ENCODE measurements at places on chromosomes 5 and 9.

GRCh38 chr5:15117688-15118087 is 246.1 kb upstream of the ANKH start:
- DNase-seq = no peak

DNA sequence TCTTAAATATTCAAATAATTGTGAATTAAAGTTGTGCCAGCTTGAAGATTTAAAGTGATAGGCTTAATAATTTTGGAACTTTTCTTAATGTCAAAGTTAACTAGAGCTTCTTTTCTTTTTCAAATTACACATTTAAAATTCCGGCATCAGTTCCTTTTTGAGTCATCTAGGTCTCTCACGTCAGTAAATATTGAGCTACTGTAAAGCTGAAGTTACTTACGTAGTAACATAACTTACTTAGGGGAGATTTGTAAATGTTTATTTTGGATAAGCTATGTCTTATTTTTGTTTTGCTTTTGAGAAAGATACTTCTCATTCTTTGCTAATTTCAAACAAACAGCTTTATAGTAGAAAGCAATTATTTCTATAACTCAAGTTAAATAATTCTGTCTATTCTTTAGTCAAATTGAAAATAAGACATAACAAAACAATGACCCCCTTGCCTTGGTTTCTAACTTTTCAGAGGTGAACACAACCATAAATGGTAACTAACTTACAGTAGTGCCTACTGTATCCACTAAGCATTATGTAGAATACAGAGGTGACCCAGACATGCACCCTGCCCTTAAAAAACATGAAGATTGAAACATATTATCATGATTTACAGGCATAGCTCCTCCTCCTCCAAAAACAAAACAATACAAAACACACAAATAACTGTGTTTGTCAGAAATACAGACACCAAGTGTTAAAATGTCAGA is 29.8 kb downstream of the CD274 start:
- DNase-seq = no peak

DNA sequence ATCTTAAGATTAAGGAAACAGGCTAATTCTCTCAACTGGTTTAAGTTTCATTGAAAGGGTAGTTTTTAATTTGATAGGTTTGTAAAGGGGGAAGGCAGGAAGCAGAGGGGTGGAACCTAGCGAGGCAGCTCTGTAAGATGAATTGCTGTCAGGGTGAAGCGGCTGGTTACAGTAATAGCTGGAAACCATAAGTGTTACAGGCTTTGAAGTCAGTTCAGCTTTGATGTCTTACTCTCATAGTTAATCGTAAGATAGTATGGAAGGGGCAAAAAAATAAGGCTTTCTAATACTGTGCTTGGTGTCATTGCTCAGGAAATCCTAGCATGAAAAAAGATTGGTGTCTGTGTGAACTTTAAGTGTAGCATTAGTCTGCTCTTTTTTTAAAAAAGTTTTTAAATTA is 20.3 kb downstream of the POU5F2 start:
- no peak for DNase-seq

- DNase-seq = peak; percentile 64
Measured at GRCh38 chr9:87713278-87713987, 12.5 kb upstream of the CTSL start.

DNA sequence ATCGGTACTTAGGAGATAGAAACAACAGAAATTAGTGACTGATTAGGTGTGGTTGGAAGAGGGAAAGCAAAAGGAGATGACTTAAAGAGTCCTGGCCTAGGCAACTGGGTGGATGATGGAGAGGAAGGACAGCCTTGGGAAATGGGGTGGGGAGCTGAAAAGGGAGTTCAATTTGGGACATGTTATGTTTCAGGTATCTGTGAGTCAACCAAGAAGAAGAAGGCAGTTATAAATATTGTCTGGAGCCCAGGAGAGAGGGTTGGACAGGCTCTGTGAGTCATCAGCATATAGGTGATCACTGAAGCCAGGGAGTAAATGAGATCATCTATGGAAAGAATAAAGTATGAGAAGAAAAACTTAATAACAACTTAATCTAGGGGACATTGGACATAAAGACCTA is 357.7 kb downstream of the NPR3 start:
- no peak for DNase-seq

GRCh38 chr5:152271420-152271819 is 133.7 kb downstream of the NMUR2 start:
- DNase-seq = no peak

All from activated naive CD4-positive, alpha-beta T cell treated with Interleukin-2 at 50 U/mL for 16 hours (primary cell).